COR-L47 (cell line): ENCODE measurements at places on chromosomes 1 and 21.
A peak's percentile ranks its signal among the peaks of the same experiment; 100 is the strongest.

DNA sequence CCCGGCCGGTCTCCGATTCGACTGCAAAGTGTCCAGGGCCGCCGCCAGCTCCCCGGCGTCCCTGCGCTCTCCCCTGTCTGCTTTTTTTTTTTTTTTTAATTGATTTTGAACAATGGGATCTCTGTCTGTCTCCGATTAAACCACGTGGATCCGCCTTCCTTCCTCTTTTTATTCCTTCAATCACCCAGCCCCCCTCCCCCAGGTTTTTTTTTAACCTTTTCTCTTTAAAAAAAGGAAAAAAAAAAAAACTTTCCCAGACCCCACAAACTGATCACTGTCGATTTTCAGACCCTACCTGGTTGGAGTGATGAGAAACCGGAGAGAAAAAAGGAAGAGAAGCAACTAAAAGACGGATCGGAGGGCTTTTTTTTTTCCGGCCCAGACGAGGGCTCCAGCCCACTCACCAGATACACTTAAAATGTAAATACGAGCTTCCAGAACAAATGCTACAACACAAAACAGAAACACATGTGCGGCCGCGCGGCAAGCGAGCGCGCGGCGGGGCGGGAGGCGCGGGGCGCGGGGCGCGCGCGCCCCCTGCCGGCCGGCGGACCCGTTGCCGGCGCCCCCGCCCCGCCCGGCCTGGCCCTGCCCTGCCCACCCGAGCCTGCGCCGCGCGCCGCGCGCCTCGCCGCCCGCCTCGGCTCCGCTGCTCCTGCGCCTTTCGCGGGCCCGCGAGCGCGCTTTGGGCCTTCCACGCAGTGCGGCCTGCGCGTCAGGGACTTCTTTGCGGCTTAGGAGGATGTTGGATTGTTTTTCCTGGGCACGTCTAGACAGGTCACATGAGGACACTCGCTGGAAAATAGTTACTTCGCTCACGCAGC is at the start of gene RCC2:
TSS of gene RCC2 (minus strand) at position 428 of the 824 bp plus-strand sequence. CDS start 1,163 bp downstream, outside the sequence.
- DNase-seq = peak; percentile 86

GRCh38 chr1:1063945-1064831 is 9.9 kb downstream of the RNF223 start:
- peak; percentile 31 for DNase-seq

GRCh38 chr1:100810360-100810759 is 84.3 kb downstream of the EXTL2 start:
- no peak for DNase-seq

GRCh38 chr1:108892356-108893140 is 15.8 kb downstream of the GPSM2 start:
- DNase-seq = no peak

- no peak for DNase-seq
Observed at GRCh38 chr1:240363315-240363714, 248.6 kb downstream of the GREM2 start.

- no peak for DNase-seq
Observed at GRCh38 chr21:36250423-36251075, 69.4 kb upstream of the MORC3 start.

GRCh38 chr1:37739222-37739621 is 25.7 kb downstream of the EPHA10 start:
- no peak for DNase-seq

DNA sequence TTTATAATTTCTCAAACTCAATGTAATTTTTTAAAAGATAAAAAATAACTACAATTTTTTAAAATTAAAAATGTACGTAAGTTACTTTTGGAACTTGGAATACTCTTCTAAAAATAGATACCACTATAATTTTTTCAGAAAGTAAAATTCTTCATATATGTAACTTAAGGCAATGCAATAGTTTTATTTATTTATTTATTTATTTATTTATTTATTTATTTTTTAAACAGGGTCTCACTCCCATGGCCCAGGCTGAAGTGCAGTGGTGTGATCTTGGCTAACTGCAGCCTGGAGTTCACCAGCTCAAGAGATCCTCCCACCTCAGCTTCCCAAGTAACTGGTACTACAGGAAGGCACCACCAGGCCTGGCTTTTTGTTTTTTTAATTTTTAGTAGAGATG is 3.1 kb upstream of the KRTAP23-1 start:
- no peak for DNase-seq

GRCh38 chr1:216057063-216057462 is 366.2 kb downstream of the USH2A start:
- no peak for DNase-seq

- peak; percentile 43 for DNase-seq
Observed at GRCh38 chr1:13749543-13750341, 49.8 kb downstream of the PRDM2 start.

DNA sequence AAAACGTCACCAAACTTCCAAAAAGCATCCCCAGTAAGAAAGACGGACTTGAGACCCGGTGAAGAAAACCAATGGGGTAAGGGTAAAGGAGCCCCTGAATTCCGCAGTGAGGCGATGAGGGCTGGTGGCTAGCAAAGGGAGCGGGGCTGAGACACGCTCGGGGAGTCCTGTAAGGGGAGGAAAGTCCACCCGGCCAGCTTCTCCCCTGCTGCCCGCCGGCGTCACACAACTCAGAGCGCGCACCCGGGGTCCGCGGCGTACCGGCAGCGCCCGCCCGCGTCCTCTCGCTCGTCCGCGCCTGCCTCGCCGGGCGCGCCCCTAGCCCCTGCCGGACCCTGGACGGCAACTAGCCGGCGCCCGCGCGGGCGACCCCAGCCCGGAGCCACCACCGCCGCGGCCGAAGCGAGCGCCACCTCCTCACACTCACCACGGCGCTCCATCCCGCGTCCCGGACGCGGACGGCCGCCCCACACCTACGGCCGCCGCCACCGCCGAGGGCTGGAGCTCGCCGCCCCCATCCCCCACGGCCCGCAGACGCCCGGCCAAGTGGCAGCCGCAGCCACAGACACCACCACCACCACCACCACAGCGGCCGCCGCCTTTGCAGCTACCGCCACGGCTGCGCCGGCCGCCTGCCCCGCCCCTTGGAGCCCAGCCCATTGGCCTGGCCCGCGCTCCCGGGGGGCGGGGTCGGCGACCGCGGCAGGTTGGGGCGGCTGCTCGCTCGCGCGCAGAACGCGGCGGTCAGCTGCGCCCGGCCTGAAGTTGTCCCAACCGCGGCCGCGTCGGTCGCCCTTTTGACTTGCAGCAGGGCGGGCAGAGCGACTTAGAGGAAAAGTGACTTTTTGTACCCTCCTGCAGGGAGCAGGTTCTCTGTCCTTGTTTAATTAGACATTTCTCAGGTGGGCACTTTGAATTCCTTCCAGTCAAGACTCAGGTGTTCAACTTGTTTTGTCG is 10.0 kb upstream of the ARHGAP29 start:
- peak; percentile 30 for DNase-seq

- peak; percentile 37 for DNase-seq
Observed at GRCh38 chr21:39715804-39716397, 29.1 kb upstream of the IGSF5 start.

DNA sequence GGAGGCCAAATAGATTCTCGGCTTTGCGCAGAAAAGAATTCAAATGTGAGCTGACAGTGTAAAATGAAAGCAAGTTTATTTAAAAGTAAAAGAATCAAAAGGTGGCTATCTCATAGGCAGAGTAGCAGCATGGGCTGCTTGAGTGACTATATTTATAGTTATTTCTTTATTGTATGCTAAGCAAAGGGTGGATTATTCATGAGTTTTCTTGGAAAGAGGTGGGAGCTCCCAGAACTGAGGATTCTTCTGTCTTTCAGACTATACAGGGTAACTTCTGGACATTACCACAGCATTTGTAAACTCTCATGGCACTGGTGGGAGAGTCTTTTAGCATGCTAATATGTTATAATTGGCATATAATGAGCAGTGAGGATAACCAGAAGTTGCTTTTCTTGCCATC is 659.9 kb downstream of the RWDD3 start:
- DNase-seq = no peak

DNA sequence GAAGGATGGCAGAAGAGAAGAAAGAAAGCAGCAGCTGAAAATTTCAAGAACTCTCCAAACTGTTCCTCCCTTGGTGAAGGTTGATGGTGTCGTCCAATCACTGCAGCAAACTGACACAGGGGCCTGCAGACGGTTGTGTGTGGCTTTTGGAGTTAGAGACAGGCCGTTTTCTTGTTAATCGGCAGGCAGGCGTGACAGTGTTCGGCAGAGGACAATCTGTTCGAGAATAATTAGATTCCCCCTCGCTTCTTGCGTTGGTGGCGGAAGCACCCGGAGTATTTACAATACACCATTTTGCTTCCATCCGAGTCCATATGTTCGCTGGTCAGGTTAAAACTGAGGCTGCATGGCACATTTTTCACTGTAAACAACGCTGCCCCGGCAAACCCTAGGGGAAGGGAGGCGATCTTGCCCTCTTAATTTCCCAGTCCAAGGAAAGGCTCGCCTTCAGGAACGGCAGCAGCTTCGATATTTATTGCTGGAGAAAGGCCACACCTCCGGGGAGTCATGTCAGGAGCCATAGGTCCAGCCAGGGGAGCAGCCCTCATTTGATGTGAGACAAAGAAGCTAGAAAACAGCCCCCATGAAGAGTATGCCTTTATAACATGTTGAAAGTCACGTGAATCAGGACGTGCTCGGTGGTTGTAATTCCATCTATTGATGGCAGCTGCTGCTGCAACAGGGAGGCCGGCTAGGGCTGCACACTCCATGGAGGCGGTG is 360.1 kb downstream of the SMYD3 start:
- DNase-seq = no peak

- DNase-seq = peak; percentile 22
Observed at GRCh38 chr1:10033359-10033845, 644 bp downstream of the UBE4B start.

DNA sequence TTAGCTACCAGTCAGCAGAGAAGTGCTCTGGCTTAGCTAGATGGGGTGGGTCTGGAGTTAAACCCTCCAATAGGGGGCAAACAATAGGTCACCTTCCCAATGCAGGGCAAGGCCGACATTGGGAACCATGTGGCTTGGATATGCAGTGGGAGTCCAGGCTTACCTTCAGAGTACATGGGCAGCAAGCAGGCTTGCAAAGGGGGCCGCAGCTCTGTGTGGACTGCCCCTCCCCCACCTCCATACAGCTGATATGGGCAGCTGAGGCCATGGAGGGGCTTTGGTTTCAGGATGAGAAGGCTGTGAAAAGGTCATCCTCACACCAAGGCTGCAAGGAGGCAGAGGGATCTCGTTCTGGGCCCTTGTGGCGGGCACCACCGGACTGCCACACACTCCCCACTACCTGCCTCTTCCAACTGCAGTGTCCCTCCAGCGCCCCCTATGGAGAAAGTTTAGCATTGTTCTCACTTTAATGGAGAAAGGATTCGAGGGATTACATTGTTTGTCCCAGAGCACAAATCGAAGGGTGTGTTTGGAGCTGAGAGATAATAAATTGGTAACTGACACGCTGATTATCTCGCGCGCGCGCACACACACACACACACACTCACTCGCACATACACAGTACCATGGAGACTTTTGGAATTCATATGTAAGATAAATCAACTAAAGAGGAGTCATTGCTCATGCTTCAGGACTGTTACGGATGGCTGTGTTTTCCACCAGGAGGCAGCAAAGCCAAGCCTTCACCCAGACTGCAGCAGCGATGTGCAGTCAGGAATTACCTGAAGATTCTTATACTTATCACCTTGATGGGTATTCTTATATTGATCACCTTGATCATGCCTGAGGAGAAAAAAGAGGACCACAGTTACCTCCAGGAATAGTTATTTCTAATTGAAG is 7.0 kb upstream of the SMCP start:
- peak; percentile 6 for DNase-seq

DNA sequence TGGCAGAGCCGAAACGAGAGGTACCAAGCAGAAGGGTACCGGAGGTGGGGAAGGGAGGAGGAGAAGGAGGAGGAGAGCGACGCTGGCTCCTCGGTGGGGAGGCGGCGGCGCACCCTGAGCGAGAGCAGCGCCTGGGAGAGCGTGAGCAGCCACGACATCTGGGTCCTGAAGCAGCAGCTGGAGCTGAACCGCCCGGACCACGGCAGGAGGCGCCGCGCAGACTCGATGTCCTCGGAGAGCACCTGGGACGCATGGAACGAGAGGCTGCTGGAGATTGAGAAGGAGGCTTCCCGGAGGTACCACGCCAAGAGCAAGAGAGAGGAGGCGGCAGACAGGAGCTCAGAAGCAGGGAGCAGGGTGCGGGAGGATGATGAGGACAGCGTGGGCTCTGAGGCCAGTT is 32.4 kb downstream of the STYXL2 start:
- DNase-seq = no peak

DNA sequence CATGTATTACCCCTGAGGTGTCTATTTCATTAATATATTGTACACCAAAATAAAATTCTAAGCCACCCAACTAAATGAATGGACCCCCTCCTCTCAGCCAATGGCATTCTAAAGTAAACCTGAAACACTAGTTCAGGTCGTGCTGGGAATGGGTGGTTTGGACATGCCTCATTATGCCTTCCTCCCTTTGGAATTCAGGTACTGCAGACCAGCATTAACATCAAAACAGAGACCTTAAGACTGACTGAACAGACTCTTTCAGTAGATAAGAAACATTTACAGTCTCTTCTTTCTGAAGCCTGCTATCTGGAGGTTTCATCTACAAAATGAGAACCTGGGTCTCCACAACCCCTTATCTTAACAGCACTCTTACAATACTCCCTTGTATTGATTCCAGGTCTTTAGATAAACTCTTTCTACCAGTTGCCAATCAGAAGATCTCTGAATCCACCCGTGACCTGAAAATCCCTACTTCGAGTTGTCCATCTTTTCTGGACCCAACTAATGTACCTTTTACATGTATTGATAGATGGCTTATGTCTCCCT is 93.6 kb downstream of the PKN2 start:
- DNase-seq = no peak

DNA sequence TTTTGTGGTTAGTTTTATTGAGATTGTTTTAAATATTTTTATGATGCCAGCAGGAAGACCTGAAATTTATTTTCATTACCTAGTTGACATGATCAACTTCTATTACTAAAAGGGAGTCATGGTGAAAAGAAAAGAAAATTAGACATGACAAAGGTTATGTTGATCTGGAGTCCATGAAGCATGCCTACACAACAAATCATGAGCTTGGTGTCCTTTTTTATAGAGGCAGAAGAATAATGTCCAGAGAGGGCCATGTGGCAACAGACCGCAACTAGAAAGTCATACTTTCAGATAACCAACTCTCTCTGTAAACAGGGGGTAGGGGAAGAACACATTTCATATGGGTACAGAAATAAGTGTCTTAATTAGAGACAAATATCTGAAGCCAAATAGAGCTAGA is 175.5 kb upstream of the HOOK1 start:
- DNase-seq = no peak
